IMR-90 (cell line): ENCODE measurements at places on chromosomes 2 and 18. TPM values are rescaled to one million over a fixed set of nuclear protein-coding genes. Genes with fewer than 3 reads are reported as not detected.
A peak's percentile ranks its signal among the peaks of the same experiment; 100 is the strongest.

DNA sequence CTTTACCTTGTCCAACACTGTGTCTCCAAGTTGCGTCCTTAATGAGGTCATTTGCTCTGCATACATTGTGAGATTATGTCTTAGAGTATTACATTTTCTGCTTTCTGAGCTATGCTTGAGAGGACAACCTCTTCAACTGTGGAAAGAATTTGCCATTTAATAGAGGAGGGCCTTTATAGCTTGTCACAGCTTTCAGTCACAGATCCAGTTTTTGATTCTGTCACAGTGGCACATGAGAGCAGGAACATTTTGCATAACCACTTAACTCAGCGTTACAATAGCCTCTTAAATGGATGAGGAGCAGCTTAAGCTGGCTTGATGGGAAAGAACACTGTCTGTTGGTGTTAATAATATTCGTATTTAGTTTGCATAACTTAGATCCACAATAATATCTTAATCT is 63.0 kb downstream of the RHBDD1 start:
- DNase-seq: no peak

The TBC1D8 gene
- 0.83 and 1.3 TPM in 2 replicates for total RNA-seq

GRCh38 chr2:53646788-53647187 is 120.8 kb upstream of the CHAC2 start:
- DNase-seq: no peak

- DNase-seq: no peak
These were observed 81.8 kb downstream of the C1QL2 start for GRCh38 chr2:119076713-119077112.

GRCh38 chr18:2914881-2915240 is 68.1 kb downstream of the EMILIN2 start:
- DNase-seq: peak; percentile 14

The ZC3H15 gene
- 22.9 and 65.0 TPM in 2 replicates for total RNA-seq

DNA sequence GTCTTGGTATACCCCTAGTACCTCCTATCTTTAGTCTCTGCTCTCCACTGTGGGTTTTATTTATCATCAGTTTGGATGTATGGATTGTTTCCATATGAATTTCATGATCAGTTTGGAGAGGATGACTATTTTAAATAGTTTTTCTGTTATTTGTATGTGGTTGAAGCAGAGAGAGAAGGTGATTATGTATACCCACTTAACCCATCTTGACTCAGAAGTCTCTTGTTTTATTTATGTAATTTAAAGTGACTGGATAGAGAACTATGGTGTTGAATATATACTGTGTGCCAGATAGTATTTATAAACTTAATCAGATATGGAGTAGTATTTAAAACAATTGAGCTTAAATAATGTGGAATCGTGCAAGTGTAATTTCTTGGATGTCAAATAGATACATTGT is 39.9 kb downstream of the SMAD4 start:
- DNase-seq: peak; percentile 36

DNA sequence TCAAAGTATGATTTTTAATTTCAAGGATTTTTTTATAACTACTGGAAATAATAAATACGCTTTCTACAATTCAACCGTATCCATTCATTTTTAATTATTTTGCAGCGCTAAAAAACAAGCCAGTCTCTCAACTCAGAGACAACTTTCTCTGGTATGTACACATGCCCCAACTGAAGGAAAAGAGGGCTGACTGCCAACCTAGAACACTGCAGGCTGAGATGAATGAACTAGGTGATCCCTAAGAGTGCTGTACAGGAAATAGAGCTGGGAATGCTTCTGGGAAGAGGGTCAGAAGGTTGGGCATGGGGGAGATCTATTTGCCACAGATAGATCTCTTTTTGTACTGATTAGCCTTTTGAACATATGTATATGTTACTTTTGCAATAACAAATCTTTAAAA is 460.1 kb downstream of the NR4A2 start:
- DNase-seq: no peak

GRCh38 chr2:10341193-10341592 is 38.5 kb downstream of the HPCAL1 start:
- no peak for DNase-seq

The POTEC gene
- not detected in 2 replicates for total RNA-seq

The DSG1 gene
- total RNA-seq: not detected in 2 replicates

GRCh38 chr18:23244401-23244800 is 109.1 kb downstream of the CABLES1 start:
- DNase-seq: no peak

DNA sequence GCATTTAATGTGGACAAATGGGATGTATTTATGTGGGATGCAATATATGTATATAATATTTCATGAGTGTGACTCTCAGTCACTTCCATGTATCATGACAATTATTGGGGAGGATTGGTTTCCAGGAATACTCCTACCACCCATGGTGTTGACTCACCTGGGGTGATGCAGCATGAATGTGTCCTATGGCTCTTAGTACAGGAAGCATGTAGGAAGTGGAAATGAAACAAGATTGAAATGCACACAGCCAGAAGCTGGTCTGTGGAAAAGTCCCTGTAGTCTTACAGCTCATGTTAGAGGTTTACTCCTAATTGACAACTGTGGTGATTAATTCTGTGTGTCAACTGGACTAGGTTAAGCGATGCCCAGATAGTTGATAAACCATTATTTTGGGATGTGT is 89.3 kb upstream of the HAAO start:
- peak; percentile 50 for DNase-seq

DNA sequence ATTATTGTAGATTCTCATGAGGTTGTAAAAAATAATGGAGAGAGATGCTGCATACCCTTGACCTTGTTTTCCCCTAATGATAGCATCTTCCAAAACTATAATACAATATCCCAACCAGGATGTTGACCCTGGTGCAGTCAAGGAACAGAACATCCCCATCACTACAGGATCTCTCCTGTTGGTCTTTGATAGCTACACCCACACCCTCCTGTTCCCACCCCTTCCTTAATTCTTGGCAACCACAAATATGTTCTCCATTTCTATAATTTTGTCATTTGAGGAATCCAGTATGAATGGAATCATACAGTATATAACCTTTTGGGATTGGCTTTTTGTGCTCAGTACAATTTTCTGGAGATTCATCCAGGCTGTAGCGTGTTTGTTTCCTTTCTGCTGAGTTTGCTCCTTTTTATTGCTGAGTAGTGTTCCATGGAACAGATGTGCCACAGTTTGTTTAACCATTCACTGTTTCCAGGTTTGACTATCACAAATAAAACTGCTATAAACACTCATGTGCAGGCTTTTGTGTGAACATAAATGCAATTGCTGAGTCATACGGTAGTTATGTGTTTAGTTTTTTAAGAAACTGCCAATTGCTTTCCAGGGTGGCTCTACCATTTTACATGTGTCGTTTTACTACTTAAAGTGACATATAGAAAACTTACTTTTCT is 22.2 kb downstream of the MCFD2 start:
- peak; percentile 63 for DNase-seq

DNA sequence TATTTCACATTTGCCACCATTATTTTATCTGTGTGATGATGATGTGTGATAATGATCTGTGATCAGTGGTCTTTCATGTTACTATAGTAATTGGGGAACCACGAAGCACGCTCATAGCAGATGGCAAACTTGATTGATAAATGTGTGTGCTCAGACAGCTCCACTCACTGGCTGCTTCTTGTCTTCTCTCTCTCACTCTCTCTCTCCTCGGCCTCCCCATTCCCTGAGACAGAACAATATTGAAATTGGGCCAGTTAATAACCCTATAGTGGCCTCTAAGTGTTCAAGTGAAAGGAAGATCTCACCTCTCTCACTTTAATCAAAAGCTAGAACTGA is 60.7 kb upstream of the RAPGEF4 start:
- no peak for DNase-seq

- DNase-seq: no peak
These were observed 134.7 kb downstream of the PXDN start for GRCh38 chr2:1609485-1610095.

DNA sequence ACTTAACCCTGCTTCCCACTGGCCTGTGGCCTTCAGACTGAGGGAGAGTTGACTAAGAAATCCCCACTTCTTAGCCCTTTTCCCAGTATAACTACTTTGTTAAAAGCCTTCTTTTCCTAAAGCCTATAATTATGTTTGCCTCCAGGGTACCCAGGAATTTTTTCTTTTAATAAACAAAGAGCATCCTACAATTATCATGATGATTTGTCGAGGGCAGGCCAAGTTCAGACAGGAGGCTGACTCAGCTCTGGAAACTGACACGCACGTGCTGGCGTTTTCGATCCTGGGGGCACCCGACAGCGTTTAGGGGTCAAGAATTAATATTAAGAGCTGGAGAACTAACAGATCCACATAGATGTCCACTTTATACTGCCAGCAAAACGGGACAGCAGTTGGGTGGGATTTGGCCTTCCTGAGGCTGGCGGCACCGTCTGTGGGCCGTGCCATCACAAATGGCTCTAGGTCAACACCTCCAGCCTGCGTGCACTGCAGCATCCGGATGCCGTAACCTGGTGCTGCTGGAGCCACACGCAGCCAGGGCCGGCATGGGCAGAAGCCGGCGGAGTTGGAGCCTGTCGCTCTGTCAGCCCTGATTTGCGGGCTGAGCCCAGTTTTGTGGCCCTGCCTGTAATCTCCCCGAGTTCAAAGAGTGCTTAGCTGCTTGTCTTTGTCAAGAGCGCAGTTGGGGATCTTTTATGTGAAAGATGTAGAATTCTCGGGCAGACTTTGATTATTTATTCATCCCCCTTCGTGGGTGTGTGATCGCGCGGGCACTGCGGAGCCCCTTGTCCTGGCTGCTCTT is 191.0 kb downstream of the GLI2 start:
- DNase-seq: peak; percentile 48

- DNase-seq: no peak
These were observed 1.7 kb downstream of the STAM2 start for GRCh38 chr2:152173831-152174230.

The TMEM37 gene
- under 0.01 TPM in 1 of 2 replicates, not detected in the other for total RNA-seq

GRCh38 chr2:62415019-62415431 is 91.0 kb downstream of the TMEM17 start:
- DNase-seq: no peak

The FLACC1 gene
- 0.54 and 0.56 TPM in 2 replicates for total RNA-seq

GRCh38 chr2:239532859-239533258 is 132.0 kb upstream of the HDAC4 start:
- no peak for DNase-seq

The TUBA4B gene
- total RNA-seq: not detected in 2 replicates

DNA sequence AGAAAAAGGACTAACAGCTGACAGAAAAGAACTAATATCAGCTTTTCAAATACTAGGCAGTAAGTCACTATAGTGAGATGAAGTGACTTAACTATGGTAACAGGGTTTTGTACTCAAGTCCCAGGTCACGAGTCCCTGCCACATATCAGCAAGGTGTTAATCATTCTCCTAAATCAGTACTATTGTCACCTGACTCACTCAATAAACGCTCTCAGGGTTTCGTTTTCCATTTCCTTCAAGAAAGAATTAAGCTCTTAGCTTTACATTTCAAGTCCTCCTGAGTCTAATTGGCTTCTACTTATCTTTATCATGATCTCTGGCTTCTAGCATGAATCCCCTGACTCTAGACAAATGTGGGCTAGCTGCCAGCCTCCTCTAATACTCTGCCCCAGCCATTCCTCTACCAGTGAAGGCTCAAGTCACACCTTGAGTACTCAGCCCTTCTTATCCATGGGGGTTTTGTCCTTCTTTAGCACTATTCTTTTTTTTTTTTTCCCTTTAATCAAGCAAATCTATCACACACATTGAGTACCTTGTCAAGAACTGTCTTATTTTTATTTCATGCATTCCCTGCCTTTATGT is 20.0 kb downstream of the BUB1 start:
- DNase-seq: no peak

GRCh38 chr2:227595797-227596196 is 2.9 kb upstream of the SCYGR2 start:
- DNase-seq: no peak

DNA sequence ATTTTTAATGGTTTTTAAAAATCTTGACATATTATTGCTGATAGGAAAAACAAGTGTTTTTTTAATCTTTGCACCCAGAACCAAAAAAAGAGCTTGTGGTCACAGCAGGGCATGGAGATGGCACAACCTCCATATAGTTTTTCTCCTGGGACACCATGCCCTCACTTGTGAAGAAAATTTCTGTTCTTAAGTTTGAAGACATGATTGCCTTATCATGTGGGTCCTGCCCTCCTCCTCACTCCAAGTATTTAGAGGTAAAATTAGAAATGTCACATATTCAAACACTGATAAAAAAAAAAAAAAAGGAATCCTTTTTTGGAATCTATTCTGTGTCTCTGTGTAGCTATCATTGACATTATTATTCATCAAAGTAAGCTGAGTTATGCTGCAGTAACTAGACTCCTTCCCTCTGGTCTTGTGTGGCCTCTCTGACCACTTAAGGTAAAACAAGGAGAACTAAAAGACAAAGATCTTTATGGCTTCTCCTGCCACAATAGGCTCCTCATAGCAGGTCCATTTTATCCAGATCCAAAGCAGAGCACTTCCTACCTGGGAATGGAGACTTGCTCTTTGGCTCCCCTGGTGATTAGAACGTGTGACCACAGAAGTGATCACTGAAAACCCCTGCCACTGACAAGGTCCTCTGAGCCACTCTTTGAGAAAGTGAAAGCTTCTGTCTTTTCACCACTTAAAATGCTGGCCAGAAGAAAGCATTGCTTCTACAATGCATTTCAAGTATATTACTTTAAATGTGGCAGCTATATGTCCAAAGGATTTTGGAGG is 19.8 kb downstream of the ADD2 start:
- DNase-seq: no peak

- no peak for DNase-seq
These were observed 34.1 kb upstream of the GRB14 start for GRCh38 chr2:164655336-164655735.

DNA sequence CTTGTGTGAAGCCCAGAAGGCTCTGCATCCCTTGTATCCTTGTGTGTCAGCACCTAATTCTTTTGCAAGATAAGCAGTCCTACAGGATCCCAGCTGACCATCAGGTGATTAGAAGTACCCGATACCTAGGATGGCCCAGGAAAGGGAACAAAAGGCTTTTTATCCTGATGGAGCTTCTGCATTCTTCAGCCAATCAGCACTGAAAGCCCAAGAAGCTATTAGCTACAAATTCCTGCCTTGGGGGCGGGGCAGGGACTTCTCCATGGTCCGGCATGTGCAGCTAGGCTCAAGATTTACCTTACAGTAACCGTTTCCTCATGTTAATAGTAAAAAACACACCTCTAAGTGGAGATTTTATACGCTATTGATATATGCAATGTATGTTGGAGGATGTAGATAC is 264.6 kb upstream of the THUMPD2 start:
- DNase-seq: no peak

The ST6GAL2 gene
- not detected in 2 replicates for total RNA-seq

GRCh38 chr2:181814057-181814491 is 77.5 kb upstream of the ITPRID2 start:
- DNase-seq: peak; percentile 84

The SERPINB12 gene
- not detected in 2 replicates for total RNA-seq

DNA sequence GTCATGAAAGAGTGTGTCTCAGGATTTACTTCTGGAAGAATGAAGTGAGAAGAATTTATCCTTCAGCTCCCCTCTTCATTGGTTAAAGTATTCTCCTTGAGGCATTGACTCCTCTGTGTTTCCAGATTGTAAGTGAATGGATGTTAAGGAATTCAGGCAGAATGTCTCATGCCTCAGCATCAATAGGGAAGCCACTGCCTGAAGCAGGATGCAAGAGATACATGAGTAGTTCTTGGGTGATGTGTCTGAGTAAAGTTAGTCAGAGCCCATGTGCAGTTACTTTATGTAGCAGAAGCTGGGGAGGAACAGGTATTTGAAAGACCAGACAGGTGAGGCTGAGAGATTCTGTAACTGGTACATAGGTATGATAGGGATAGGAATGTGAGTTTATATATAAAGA is 34.0 kb upstream of the TMEFF2 start:
- DNase-seq: peak; percentile 65

The RND3 gene
- 331 and 449 TPM in 2 replicates for total RNA-seq

The RNF149 gene
- 18.6 and 26.4 TPM in 2 replicates for total RNA-seq

- no peak for DNase-seq
These were observed 28.5 kb downstream of the SLC20A1 start for GRCh38 chr2:112674229-112674628.

GRCh38 chr2:72982781-72983499 is 65.6 kb downstream of the EMX1 start:
- DNase-seq: no peak
